ENCODE measurements at places on chromosomes 2 and 18.

- no peak for DNase-seq
Observed at GRCh38 chr2:207320381-207321159, 154.8 kb upstream of the KLF7 start.

DNA sequence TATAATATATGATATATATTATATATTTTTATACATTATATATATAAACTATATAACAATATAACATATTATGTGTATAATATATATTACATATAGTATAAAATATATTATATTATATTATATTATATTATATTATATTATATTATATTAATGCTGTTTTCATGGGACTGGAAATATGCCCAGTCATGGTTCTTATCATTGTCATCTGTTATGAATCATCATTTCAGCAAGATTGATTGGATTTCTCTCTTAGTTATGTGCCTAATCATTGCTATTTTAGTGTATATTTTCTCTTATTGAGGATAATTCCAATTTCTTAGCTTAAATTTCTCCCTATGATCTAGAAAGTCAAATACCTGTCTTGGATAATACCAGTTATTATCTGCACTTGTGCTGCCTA lies 617.8 kb downstream of the TRIB2 start:
- no peak for DNase-seq

- no peak for DNase-seq
Observed at GRCh38 chr2:206082298-206082843, 3.6 kb downstream of the INO80D start.

DNA sequence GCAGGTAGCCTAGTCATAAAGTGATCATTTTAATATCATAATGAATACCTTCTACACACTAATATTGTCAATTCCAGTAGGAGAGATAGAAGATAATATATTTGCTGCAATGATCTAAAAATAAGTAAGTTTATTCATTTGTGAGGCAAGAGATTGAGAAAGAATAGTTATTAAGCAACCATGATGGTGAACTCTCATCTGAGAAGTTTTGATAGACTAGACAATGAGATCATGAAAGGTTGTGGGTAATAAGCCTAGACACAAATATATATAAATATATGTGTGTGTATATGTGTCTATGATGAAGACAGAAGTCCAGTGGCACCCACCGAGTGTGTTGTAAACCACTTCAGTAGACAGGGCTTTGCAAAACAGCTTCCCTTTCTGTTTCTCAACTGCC lies 181.0 kb upstream of the CHST9 start:
- DNase-seq = no peak

- no peak for DNase-seq
Observed at GRCh38 chr2:207483477-207483876, 46.3 kb upstream of the CREB1 start.

GRCh38 chr2:196487417-196487816 lies 152.1 kb upstream of the CCDC150 start:
- DNase-seq = no peak

Data from iPS-NIHi11 (cell line).